ENCODE measurements at places on chromosomes 7 and 10.

DNA sequence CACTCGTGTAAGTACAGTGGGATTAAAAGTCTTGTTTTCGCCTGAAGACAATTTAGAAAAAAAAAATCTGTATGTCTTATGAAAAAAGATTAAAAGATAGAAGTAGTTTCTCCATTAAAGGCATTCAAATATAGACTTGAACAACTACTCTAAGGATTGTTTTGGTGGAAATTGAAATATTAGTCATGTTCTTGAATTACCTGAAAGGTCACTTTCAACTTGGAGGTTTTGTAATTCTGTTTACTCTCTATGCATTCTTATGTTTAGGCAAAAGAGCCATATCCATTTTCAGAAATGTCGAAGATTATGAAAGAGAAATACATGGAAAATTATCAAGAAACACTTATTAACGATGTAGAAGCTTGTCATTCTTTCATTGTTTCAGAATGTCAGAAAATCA lies 373.7 kb downstream of the ARL4A start:
- DNase-seq, result no peak

- no peak for DNase-seq
Observed at GRCh38 chr10:55311848-55312635, 511.0 kb upstream of the PCDH15 start.

GRCh38 chr7:31602041-31602625 lies 84.9 kb upstream of the PPP1R17 start:
- DNase-seq, result no peak

- DNase-seq, result no peak
Observed at GRCh38 chr7:142642316-142642715, 107.0 kb upstream of the PRSS1 start.

GRCh38 chr7:44189286-44189992 lies at the start of gene GCK:
Gene GCK (minus strand): TSS chr7:44189439. CDS start chr7:44188953, 486 bp downstream.
- DNase-seq, result no peak

- no peak for DNase-seq
Observed at GRCh38 chr7:84022684-84023308, 171.8 kb downstream of the SEMA3A start.

DNA sequence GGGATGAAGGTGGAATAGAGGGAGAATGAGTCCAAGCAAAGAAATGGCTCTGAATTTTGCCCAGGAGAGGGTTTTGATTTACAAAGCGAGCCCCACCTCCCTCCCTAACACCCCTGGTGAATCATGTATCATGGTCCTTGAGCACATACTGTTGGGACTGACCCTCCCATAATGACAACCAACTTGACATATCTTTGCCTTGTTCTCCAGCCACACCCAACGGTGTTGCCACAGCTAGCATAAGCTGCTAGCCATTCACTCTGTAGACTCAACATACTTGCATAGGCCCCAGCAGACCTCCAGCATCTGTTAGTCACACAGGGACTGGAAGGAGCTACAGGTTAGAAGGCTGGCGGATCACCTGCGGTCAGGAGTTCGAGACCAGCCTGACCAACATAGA lies 538.5 kb downstream of the KCNMA1 start:
- no peak for DNase-seq

- no peak for DNase-seq
Observed at GRCh38 chr7:33678569-33679335, 226.6 kb upstream of the BMPER start.

DNA sequence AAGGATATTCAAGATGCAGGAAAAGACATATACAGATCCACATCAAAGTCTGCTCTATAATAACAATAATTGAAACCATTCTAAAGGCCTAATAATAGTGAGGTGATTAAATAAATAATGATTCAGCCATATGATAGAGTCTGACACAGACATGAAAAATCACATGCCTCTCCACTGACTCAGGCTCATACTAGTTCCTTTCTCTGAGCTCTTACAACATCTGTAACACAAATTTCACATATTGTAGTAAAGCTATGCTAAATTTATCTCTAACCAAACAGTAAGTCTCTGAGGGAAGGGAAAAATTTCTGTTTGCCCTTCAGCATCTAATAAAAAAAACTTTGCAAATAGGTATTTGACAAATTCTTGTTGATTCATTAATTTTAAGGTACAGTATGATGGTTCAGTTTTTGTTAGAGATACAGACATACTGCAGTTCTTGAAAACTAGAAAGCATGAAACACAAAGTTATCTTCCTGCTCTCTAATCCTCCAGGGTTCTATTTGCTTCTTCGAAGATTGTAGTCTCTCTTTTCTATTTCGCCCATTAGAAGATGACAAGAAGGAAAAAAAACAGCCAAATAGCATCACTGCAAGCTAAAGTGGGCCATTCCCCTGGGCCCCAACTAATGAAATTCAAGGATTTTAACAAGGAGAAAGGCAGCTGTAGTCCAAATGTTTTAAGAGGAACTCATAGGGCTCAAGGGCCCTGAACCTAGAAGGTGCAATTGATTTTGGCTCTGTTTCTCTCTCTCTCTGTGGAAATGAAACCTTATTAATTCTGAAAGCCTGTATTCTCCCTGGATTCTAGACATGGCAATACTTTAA lies 53.9 kb downstream of the CUBN start:
- no peak for DNase-seq

DNA sequence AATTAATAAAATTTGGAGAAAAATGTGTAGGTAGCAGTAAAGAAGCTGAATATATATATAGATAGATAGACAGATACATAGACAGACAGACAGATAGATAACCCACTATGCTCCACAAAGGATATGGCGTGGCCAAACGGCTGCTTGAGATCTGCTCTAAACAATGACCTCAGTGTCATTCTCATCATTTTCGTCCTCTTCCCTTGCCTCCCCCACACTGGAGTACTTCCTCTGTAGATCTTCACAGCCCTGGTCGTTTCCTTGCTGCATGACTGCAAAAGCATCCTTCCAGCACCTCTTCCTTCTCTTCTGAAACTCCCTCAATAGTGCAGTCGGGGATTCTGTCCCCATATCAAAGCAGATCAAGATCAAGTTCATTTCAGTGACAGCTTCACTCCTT lies 35.6 kb upstream of the ATP6V0A4 start:
- DNase-seq, result no peak

DNA sequence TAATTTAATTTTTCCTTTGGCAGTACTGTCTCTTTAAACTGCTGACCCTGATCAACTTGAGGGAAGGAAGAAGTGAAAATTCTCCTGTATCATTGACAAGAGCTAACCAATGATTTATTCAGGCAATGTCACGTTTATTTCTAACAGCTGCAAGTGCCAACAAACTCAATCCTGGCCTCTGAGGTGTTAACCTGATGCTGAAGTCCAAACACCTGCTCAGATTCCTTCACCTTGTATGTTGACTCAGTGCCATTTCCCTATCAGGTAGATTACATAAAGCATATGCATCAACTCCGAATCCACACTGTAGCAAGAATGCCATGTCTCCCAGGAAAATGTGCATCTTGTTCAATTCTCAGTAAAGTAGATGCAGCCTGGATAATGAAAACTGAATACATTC lies 820.0 kb downstream of the XPNPEP1 start:
- DNase-seq, result no peak

DNA sequence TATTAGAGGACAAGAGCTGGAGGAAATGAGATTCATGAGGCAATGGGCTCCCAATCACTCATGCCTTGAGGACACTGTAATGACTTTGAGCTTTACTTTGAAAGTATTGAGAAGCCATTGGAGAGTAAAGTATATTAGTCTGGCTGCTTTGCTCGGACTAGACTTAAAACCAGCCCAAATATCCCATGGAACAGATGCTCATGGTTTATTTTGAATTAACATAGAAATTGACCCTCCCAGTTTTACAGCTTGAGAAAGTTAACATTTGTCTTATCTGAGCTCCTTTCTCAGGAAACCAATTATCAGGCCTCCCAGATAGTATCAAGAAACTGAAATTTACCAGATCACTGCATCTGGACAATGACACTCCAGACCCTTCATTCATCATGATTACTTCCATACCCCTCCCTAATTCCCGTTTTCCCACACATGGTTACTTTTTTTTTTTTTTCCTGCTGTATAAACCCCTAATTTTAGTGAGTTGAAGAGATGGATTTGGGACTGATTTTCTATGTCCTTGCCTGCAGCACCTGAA lies 270.8 kb upstream of the SMIM30 start:
- DNase-seq, result no peak

DNA sequence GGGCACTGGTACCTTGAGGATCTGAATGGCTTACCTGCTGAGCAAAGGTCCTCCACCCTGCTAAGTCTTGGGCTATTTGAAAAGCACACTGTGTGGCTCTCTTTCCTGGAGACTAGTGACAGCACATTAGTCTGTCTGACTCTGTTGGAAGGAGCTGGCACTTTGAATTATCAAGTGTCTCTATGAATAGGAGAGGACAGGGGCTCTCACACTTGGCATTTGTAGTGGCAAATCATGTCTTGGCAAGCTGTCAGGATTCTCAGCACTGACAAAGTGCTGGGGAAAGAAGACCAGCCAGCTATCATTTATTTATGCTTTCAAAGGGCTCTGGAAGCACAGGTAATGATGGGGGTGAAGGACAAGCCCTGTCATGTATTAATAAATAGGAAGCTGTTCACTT lies 62.8 kb downstream of the MTPN start:
- DNase-seq, result no peak

Measured in activated CD4-positive, alpha-beta T cell treated with anti-CD3 and anti-CD28 coated beads, Interleukin-2, amount 50 U/mL, for 24 hours (primary cell).